Naive thymus-derived CD8-positive, alpha-beta T cell (primary cell): ENCODE measurements at places on chromosomes 4 and X.

- DNase-seq = no peak
- H3K36me3 ChIP-seq = no peaks in the 10 kb centered on the region
- no peaks in the 10 kb centered on the region for H3K27me3 ChIP-seq
- H3K4me1 ChIP-seq = no peaks in the 10 kb centered on the region
Measured at GRCh38 chr4:80094191-80094590, 21.2 kb upstream of the ANTXR2 start.

GRCh38 chr4:7466904-7467303, 32.2 kb upstream of the PSAPL1 start:
- peaks cover 23% of the 10 kb centered on the region for H3K27me3 ChIP-seq
- DNase-seq = no peak
- no peak overlapping the region for H3K27ac ChIP-seq
- H3K4me3 ChIP-seq = no peak overlapping the region
- H3K36me3 ChIP-seq = no peaks in the 10 kb centered on the region

- DNase-seq = no peak
- H3K4me3 ChIP-seq = no peak overlapping the region
- H3K27me3 ChIP-seq = no peaks in the 10 kb centered on the region
- H3K27ac ChIP-seq = no peak overlapping the region
- no peaks in the 10 kb centered on the region for H3K36me3 ChIP-seq
Measured at GRCh38 chrX:40091691-40092421, 5.9 kb downstream of the BCOR start.

- no peaks in the 10 kb centered on the region for H3K27me3 ChIP-seq
- H3K27ac ChIP-seq = no peak overlapping the region
- no peak overlapping the region for H3K4me3 ChIP-seq
- H3K4me1 ChIP-seq = no peaks in the 10 kb centered on the region
- no peak for DNase-seq
- peaks cover 37% of the 10 kb centered on the region for H3K36me3 ChIP-seq
Measured at GRCh38 chr4:150782921-150783320, 201.0 kb downstream of the MAB21L2 start.

DNA sequence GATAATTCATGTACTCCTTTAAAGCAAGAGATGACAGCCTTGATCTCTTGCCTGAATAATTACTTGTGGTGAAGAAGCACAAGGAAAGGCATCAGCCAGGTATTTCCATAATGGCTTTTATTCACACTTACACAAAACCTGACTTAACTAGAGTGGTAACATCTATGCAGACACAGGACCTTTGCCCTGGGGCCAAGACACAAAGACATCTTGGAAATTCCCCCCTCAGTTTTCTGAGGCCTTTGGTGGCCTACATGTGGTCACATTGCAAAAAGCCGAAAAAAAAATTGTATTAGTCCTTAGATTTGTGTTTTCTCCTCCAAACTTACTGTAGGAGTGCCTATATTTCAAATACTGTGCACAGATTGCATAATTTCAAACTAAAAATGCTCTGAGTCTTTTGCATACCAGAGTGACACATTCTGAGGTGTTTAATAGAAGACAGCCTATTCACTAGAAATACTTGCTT, 172.4 kb downstream of the PDGFC start:
- H3K36me3 ChIP-seq = no peaks in the 10 kb centered on the region
- no peak overlapping the region for H3K4me3 ChIP-seq
- H3K27me3 ChIP-seq = peaks cover 1% of the 10 kb centered on the region
- DNase-seq = no peak
- no peak overlapping the region for H3K27ac ChIP-seq
- no peaks in the 10 kb centered on the region for H3K4me1 ChIP-seq

DNA sequence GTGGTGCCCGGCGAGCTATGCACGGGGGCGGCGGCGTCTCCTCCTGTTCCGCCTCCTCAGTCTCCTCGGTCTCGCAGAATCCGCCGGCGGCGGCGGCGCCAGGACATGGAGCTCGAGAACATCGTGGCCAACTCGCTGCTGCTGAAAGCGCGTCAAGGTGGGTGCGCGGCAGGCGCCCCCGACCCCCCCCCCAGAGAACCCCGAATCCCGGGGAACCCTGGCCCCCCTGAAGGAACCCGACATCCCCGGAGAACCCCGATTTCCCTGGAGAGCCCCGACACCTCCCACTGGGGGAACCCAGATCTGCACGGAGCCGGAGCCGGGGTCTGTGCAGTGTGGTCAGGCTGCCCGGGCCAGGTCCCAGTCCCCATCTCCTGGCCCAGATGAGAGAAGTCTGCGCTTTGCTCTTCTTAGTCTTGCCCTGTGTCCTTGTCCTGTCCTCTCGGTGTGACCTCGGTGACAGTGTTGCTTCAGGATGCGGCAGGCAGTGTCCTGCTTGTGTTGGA, 648 bp downstream of the GRK4 start:
- DNase-seq = no peak
- H3K4me1 ChIP-seq = peaks cover 16% of the 10 kb centered on the region
- peak overlapping the region; percentile 90 for H3K4me3 ChIP-seq
- peaks cover 11% of the 10 kb centered on the region for H3K36me3 ChIP-seq

GRCh38 chr4:129138810-129139496, 43.0 kb downstream of the C4orf33 start:
- peaks cover 11% of the 10 kb centered on the region for H3K27me3 ChIP-seq

DNA sequence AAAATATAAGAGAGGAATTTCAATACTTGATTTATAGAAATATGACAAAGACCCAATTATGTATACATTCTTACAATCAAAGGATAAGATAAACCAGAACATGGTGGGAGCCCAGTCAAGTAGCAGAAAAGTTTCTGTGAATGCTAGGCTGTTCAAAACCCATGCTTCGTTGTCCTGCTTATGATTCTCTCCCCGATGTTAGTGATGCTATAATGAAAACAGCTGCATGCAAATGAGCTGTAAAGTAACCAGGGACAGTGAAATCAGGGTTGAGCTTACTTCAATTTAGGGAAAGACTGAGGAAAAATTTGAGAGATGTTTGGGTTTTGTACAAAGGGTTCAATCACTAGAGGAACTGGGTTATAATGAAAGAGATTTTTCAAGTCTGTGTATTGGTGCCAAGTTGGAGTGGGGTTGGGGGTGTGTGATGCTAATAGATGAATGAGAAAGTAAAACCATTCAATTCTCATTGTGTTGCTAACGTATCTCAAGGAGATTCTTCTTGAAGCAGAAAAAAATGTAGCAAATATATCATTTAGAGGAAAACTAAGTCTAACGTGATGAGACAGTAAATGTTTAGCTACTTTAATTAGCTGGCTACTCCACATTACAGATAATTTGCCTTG, 59.3 kb upstream of the PPP1R2C start:
- H3K36me3 ChIP-seq = no peaks in the 10 kb centered on the region
- no peak for DNase-seq
- H3K27ac ChIP-seq = no peak overlapping the region
- H3K4me1 ChIP-seq = peaks cover 9% of the 10 kb centered on the region
- H3K27me3 ChIP-seq = no peaks in the 10 kb centered on the region

GRCh38 chr4:27692158-27692557, 831.5 kb downstream of the STIM2 start:
- no peak overlapping the region for H3K27ac ChIP-seq
- no peak overlapping the region for H3K4me3 ChIP-seq
- H3K4me1 ChIP-seq = no peaks in the 10 kb centered on the region

GRCh38 chr4:7259039-7259438, 66.7 kb downstream of the SORCS2 start:
- no peaks in the 10 kb centered on the region for H3K4me1 ChIP-seq
- no peak overlapping the region for H3K27ac ChIP-seq
- H3K4me3 ChIP-seq = no peak overlapping the region
- H3K36me3 ChIP-seq = no peaks in the 10 kb centered on the region

GRCh38 chr4:109375778-109376414, 57.7 kb upstream of the SEC24B start:
- H3K27me3 ChIP-seq = peaks cover 11% of the 10 kb centered on the region
- no peak overlapping the region for H3K4me3 ChIP-seq
- no peak overlapping the region for H3K27ac ChIP-seq
- H3K36me3 ChIP-seq = no peaks in the 10 kb centered on the region
- H3K4me1 ChIP-seq = no peaks in the 10 kb centered on the region
- DNase-seq = no peak

- H3K36me3 ChIP-seq = no peaks in the 10 kb centered on the region
- H3K27me3 ChIP-seq = no peaks in the 10 kb centered on the region
- H3K4me1 ChIP-seq = no peaks in the 10 kb centered on the region
- H3K4me3 ChIP-seq = no peak overlapping the region
- DNase-seq = no peak
- H3K27ac ChIP-seq = no peak overlapping the region
Measured at GRCh38 chrX:115650449-115650848, 89.5 kb downstream of the PLS3 start.

GRCh38 chr4:66887061-66887460, 658.2 kb downstream of the CENPC start:
- H3K27ac ChIP-seq = no peak overlapping the region
- DNase-seq = no peak
- no peaks in the 10 kb centered on the region for H3K27me3 ChIP-seq
- H3K36me3 ChIP-seq = no peaks in the 10 kb centered on the region
- H3K4me3 ChIP-seq = no peak overlapping the region

DNA sequence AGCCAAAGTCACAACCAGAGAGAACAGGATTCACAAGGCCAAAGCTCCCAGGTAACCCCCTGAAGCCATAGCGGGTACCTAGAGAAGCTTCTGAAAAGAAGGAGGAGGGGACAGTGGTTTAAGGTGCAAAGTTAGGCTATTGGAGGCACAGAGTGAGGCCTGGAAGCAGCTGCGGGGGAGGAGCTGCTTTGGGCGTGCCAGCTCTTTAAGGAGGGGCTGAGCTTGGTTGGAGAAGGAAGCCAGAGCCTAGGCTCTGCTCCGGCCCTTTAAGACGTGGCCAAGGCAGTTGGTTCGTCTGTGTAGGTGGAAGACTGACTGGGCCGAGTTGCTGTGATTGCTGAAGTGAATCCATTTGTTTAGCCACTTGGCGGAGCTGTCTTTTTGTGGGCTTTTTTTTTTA, 1.5 kb downstream of the KLF8 start:
- no peak overlapping the region for H3K27ac ChIP-seq
- peaks cover 2% of the 10 kb centered on the region for H3K27me3 ChIP-seq
- peak overlapping the region; percentile 16 for H3K4me3 ChIP-seq
- peaks cover 9% of the 10 kb centered on the region for H3K4me1 ChIP-seq
- no peaks in the 10 kb centered on the region for H3K36me3 ChIP-seq

DNA sequence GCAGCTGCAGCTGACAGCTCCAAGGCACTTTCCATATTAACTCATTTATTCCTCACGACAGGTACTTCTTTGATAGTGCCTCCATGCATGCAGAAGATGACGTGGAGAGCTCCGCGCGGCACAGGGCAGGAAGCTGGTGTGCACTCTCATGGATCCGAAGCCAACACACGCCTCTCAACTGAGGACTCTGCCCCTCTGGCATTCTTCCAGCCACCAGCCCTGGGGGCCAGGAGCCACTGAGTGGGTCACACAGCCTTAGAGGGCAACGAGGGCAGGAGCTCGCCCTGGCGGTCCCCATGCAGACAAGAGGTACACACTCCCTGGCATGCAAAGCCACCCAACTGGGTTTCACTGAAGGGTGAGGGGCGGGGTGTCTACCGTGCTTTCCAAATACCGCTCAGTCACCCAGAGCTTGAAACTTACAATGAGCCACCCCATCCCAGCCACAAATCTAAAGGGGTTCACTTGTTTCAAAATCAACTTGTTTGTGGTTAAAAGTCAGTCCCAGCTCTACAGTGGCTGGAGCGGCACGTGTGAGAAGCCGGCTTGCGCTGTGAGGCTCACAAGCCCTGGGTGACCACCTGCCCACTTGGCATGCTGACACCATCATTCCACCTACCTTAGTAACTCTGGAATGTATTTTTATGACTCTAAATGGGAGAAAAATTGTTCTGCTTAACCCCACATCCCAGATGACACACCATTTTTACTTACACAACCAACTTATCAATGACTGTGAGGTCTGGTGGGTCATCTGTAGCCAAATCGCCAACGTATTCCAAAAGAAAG, 16.2 kb downstream of the NOP14 start:
- no peaks in the 10 kb centered on the region for H3K36me3 ChIP-seq
- no peaks in the 10 kb centered on the region for H3K27me3 ChIP-seq
- no peaks in the 10 kb centered on the region for H3K4me1 ChIP-seq

DNA sequence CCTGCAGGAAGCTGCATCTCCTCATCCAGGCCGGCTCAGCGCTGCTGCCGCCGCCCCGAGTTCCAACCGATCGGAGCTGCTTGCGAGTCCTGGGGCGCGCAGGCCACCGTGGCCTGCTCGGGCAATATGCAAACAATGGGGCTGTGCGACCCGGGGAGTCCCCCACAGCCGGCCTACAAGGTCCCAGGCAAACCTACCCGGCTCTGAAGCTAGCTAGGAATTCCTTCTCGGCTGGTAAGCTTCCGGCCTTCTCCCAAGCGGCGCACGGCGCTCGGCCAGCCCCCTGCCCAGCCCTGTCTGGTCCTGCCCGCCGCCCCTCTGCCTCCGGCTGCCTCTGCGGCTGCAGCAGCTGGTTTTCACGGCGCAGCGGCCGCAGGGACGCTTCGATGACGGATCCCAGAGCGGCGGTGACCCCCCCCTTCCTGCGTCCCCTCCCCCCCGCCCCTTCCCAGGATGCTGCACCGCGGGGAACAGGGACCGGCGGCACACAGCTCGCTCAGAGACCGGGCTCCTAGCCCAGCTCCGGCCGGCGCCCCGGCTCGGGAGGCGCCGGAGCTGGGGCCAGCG, 59.4 kb downstream of the TSC22D3 start:
- no peaks in the 10 kb centered on the region for H3K27me3 ChIP-seq
- peak; percentile 42 for DNase-seq
- peak overlapping the region; percentile 100 for H3K27ac ChIP-seq
- H3K4me1 ChIP-seq = peaks cover 66% of the 10 kb centered on the region
- H3K36me3 ChIP-seq = peaks cover 23% of the 10 kb centered on the region

DNA sequence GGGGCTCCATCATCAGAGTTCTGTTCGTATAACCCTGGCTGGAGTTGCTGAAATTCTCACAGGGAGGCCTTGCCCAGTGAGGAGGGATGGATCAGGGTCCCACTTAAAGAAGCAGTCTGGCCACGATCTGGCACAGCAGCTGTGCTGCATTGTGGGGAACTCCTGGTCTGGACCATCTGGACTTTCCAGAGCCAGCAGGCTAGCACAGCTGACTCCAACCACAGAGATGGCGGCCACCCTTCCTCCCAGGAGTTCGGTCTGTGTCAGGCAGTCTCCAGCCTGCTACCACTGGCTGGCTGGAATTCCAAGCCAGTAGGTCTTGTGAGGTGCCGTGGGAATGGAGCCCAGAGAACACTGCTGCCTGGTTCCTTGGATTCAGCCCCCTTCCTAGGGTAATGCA, 62.0 kb downstream of the SLAIN2 start:
- H3K27me3 ChIP-seq = no peaks in the 10 kb centered on the region
- H3K4me1 ChIP-seq = peaks cover 33% of the 10 kb centered on the region
- H3K36me3 ChIP-seq = no peaks in the 10 kb centered on the region
- no peak overlapping the region for H3K4me3 ChIP-seq
- no peak overlapping the region for H3K27ac ChIP-seq
- no peak for DNase-seq

DNA sequence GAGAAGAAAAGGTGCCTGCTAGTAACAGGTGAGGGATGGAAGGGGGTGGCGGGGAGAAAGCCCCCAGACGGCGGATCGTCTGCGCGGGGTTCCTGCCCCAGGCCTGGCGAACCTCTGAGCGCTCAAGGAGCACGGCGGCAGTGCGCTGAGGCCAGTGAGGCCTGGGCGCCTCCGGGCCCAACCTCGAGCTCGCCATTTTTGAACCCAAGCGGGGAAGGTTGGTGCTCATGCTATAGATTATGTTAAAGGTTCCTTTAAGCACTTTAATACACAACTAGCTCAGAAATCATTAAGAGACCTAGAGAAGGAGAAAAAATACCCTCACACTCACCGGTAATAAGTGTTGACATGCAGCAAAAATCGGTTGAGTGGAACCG, 7.9 kb downstream of the PITX2 start:
- peaks cover 1% of the 10 kb centered on the region for H3K36me3 ChIP-seq
- H3K27ac ChIP-seq = no peak overlapping the region
- H3K4me3 ChIP-seq = no peak overlapping the region
- H3K4me1 ChIP-seq = peaks cover 32% of the 10 kb centered on the region
- H3K27me3 ChIP-seq = peaks cover 43% of the 10 kb centered on the region

- DNase-seq = no peak
- no peaks in the 10 kb centered on the region for H3K27me3 ChIP-seq
- H3K36me3 ChIP-seq = no peaks in the 10 kb centered on the region
Measured at GRCh38 chrX:106948641-106949040, 28.4 kb downstream of the CLDN2 start.
